ENCODE measurements at places on chromosomes 4 and X. TPM values are rescaled to one million over a fixed set of nuclear protein-coding genes. Genes with fewer than 3 reads are reported as not detected.

DNA sequence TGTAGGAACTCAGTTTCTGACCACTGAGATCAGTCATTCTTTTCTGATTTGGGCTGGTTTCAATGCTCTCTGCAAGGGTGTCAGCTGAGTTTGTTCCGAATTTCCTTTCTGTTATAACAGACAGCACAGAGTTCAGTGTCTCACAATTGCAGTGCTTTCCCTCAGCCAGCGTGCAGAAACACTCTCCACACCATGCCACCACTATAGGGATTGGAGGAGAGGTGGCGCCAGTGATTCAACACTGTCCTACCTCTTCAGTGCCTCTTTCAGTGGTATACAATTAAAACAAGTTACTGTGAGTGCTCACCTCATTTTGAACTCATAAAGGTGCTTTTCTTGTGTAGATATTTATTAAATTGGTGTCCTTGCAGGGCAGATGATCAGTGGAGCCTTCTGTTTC is 413.2 kb upstream of the CXorf51B start:
- no peaks in the 10 kb centered on the region for H3K36me3 ChIP-seq
- H3K4me1 ChIP-seq, result no peaks in the 10 kb centered on the region

GRCh38 chr4:22881411-22881810 is 188.7 kb downstream of the GBA3 start:
- no peak overlapping the region for H3K4me3 ChIP-seq
- no peaks in the 10 kb centered on the region for H3K27me3 ChIP-seq
- no peak overlapping the region for H3K27ac ChIP-seq
- DNase-seq, result no peak

- H3K36me3 ChIP-seq, result no peaks in the 10 kb centered on the region
- no peak for DNase-seq
- H3K4me1 ChIP-seq, result no peaks in the 10 kb centered on the region
- no peak overlapping the region for H3K27ac ChIP-seq
- H3K4me3 ChIP-seq, result no peak overlapping the region
- no peaks in the 10 kb centered on the region for H3K27me3 ChIP-seq
Measured at GRCh38 chr4:107153228-107153627, 117.1 kb upstream of the DKK2 start.

The MID1IP1 gene
- total RNA-seq, result 28.8 TPM

The DIPK2B gene
- total RNA-seq, result not detected

The NAP1L2 gene
- total RNA-seq, result 0.80 TPM
